Thoracic aorta endothelial cell (primary cell): ENCODE measurements at places on chromosomes 2 and 18. TPM values are rescaled to one million over a fixed set of nuclear protein-coding genes. Genes with fewer than 3 reads are reported as not detected.

The DOK6 gene
- total RNA-seq: not detected in 2 replicates

The C2orf15 gene
- total RNA-seq: 0.14 TPM in 1 of 2 replicates, not detected in the other

The CHRNG gene
- not detected in 2 replicates for total RNA-seq

The SH3BP4 gene
- 85.7 and 105 TPM in 2 replicates for total RNA-seq

The KANSL1L gene
- total RNA-seq: 13.8 and 14.0 TPM in 2 replicates
